ENCODE measurements at places on chromosomes 1 and 21.

DNA sequence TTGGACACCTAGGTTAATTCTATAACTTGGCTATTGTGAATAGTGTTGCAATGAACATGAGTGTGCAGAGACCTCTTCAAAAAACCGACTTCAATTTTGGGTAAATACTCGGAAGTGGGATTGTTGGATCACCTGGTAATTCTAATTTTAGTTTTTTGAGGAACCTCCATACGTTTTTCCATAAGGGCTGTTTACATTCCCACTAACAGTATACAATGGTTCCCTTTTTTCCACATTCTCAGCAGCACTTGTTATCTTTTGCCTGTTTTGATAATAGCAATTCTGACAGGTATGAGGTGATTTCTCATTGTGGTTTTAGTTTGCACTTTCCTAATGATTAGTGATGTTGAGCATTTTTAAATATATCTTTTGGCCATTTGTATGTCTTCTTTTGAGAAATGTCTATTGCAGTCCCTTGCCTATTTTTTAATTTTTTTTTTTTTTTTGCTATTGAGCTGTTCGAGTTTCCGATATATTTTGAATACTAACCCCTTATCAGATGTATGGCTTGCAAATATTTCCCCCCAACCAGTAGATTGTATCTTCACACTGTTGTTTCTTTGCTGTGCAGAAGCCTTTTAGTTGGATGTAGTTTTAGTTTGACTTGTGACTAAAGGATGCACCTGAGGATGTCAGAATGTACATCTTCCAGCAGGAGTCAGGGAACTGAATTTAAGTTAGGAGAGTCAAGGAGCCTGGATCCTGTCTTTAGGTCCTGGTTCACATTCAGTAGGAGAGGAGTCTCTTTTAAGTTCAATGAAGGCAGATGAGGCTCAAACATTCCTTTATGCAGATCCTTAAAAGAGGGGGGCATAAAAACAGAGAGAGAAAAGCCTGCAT lies 120.0 kb downstream of the S1PR1 start:
- no peak for DNase-seq

DNA sequence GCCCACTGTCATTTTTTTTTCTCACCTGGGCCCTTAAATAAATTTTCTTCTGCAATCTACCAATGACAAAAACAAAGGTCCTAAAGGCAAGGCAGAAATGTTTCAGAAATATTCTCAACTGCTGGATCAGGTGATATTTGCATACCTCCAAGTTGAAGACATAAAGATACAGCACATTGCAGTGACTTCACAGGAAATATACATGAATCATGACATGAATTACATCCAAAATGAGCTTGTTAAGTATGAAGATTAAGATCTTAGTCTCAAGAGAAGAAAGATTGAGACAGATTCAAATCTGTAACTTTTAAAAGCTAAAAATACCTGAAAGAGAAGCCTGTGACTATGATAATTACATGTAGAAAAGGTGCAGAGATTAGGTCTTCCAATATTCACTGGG lies 207.8 kb downstream of the SIPA1L2 start:
- no peak for DNase-seq

DNA sequence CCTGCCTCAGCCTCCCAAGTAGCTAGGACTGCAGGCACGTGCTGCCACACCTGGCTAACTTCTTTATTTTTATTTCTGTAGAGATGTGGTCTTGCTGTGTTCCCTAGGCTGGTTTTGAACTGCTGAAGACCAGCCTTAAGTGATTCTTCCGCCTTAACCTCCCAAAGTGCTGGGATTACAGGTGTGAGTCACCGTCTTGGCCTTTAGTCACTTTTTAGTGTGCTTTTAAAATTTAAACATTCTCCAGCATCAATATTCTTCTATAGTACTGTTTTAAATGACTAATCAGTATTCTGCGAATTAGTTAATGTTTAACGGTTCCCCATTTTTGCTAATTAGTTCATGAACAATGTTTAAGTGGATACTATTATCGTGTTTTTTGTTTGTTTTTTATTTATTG lies 60.6 kb downstream of the DYRK1A start:
- no peak for DNase-seq

GRCh38 chr1:236888903-236889302 lies 93.8 kb downstream of the MTR start:
- DNase-seq, result no peak

GRCh38 chr1:29933067-29933466 lies 696.7 kb downstream of the PTPRU start:
- DNase-seq, result no peak

- no peak for DNase-seq
Measured at GRCh38 chr1:6852136-6852890, 67.1 kb downstream of the CAMTA1 start.

DNA sequence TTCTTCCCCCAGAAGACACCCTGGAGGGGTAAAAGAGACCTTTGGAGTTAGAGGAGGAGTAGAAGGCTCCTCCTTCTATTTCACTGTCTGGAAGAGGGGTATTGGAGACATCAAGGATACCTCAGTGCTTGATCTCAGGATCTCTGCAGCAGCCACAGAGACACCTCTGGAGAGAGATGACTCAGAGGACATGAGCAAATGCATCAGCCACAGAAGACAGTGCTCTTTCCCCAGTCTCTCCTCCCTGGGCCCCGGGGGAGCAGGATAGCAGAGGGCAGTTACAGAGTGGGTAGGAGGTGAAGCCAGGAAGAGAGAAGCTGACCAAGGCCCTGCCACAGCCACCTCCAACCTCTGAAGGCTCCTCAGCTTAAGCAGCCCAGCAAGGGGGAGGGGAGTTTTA lies 15.3 kb upstream of the TEDDM1 start:
- no peak for DNase-seq

- no peak for DNase-seq
Measured at GRCh38 chr1:39943471-39944290, 11.3 kb upstream of the MFSD2A start.

DNA sequence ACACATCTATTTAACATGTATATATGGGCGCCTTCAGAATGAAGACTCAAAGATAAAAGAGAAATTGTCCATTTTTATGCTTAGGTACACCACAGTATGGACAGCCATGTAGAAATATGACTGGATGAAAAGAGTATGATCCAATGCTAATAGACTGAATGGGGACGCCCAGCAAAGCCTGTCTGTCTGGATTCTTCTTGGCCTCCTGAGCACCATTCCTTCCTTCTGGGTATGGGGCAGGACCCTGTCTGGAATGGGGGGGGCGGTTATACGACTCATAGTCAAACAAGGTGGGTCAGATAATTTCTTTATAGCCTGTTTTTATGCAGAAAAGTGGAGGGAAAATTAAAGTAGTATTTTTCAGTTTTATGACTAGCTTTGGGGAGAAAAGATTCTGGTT lies 81.2 kb upstream of the ABCD3 start:
- no peak for DNase-seq

DNA sequence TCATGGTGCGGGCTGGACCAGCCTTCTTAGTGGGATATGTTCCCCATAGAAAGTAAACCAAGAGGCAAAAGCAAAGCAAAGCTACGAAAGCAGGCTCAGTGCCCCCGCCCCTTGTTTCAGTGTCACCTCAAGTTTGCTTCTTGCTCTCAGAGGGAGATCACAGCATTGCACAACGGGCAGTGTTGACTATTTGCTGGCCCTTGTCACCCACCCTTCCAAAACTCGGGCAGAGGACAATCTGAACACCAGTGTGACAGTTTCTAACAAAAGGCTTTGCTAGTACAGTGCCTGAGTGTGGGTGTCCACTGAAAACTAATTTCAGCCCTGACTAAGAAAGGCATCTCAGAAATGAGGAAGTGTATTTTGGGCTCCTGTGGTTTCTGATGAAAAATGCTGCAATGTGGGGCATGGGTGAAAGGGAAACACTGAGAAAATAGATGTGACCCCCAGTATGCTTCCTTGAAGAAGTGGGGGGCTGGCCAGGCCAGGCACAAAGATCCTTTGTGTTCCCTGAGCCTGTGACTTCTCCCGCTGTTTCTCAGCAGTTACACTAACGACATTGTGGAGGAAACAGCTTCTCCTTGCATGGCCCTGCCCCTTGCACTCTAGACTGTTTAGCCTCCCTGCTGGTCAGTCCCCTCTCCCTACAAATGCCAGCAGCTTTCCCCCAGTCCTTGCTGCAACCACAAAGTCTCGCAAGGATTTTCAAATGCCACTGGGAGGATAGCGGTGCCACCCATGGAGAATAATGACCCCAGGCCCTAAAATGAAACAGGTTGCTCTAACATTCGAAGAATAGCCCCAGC lies 33.3 kb upstream of the KCNE1 start:
- DNase-seq, result no peak

GRCh38 chr1:61602663-61603062 lies 122.3 kb downstream of the TM2D1 start:
- DNase-seq, result no peak

DNA sequence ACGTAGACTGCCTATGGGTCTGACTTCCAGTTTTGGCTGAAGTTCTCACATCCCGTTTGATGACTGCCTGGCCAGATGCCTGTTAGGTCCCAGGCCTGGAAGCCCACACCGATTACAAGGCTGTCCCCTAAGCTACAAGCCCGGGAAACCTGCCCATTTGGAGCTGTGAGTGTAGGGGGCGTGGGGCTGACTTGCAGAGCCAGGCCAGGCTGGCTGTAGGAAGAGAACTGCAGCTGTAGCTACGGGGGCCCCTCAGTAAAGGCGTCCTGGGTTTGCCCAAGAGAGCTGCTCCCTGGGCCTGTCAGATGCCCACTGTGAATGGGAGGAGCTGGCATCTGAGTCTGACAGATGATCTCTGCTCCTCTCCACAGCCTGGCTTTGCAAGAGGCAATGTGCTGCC lies 199.7 kb downstream of the CAMTA1 start:
- DNase-seq, result no peak

GRCh38 chr1:205371871-205372660 lies 15.3 kb upstream of the KLHDC8A start:
- no peak for DNase-seq

DNA sequence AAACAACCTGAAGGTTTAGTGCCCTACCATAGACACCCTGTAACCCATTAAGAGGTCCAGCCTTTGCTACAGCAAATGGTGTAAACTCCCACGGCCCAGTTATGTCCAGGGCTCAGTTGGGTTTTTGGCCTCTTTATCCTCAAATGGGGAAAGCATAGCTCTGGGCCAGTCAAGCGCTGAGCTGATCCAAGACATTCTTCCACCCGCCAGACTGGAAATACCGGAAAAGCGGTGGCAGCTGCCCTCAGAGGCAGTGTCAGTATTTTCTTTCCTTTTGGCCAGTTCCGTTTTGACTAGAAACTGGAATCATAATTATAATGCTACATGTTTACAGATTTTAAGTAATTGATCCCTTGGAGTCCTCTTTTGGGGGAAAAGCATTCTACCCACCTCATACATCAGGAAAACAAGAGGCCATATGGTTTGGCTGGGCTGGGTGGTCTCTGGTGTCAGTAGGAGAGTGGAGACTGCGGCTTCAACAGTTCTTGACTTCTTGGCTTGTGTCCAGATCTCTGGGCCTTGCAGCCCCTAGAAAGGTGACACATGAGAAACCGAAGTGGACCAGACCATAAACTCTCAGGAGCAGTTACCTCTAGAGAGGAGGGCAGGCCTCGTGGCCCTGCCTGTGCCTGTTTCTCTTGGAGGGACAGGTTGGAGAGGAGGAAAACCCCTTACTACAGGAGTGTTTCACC lies 30.2 kb upstream of the CLDN14 start:
- no peak for DNase-seq

DNA sequence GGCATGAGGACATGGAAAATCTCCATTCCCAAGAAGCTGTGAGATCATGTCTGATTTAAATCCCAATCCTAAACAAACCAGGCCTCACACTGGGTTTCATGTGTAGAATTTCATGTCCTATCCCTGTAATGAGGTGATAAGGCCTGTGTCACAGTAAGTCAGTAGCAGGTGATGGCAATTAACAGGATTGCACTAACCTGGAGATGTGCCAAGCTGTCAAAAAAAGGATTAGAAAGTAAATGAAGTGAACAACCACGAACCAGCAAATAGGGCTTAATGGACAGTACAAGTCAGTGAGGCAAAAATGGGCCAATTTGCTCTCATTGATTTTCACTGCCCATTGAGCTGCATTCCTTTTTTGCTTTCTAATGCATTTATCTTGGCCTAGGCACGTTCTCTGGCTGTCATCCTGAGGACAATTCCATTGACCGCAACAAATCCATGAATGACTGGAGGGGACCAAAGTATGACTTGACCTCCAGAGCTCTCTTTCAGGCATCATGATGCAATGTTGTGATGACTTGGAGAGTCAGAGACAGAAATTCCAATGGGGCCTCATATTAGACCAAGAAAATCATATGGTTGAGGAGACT lies 673.6 kb upstream of the ADGRL2 start:
- no peak for DNase-seq

DNA sequence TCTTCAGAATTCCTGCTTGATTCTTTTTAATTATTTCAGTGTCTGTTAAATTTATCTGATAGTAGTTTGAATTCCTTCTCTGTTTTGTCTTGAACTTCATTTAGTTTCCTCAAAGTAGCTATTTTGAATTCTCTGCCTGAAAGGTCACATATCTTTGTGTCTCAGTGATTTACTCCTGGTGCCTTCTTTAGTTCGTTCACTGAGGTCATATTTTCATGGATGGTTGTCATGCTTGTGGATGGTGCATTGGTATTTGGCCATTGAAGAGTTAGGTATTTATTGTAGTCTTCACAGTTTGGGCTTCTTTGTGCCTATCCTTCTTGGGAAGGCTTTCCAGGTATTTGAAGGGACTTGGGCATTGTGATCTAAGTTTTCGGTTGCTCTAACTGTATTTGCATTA lies 267.9 kb downstream of the HHAT start:
- no peak for DNase-seq

GRCh38 chr21:32418146-32418545 lies 5.6 kb downstream of the EVA1C start:
- DNase-seq, result no peak

DNA sequence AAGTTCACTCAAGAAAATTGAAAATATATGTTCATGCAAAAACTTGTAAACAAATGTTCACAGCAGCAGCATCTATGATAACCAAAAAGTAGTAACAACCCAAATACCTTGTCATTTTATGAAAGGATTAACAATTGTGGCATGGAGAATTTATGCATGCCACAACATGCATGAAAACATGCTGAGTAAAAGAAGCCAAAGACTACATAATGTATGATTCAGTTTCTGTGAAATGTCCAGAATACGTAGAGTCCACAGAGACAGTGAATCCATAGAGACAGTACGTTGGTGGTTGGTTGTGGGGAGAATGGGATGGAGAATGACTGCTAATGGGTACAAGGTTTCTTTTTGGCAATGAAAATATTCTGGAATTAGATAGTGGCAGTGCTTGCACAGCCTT lies 148.7 kb downstream of the MAST2 start:
- DNase-seq, result no peak

- DNase-seq, result no peak
Measured at GRCh38 chr21:15219894-15220293, 155.1 kb upstream of the NRIP1 start.

- DNase-seq, result no peak
Measured at GRCh38 chr1:151130987-151131586, 15.3 kb downstream of the SEMA6C start.

GRCh38 chr1:207962716-207963426 lies 51.9 kb upstream of the CD34 start:
- no peak for DNase-seq

DNA sequence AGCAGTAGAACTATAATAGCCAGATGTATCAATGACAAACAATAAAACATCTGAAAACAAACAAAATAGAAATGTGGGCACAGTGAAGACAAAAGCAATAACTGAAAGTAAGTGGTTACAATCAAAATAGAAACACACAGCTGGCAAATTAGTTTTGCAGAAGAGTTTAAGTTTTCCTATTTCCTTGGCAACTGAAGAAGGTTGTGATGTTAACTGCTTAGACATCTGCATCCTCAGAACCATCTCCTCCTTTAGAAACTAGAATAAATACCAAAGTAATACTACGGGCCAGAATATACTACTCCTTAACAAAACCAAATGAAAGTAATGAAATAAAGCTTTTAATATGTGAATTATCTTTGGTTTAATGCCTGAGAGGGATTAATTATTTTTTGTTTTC lies 605.5 kb downstream of the LTN1 start:
- DNase-seq, result no peak
